ENCODE measurements at places on chromosomes 5 and 9.

GRCh38 chr9:17927616-17928015 lies 348.8 kb downstream of the SH3GL2 start:
- no peak for DNase-seq

GRCh38 chr9:72255569-72255968 lies 106.3 kb downstream of the GDA start:
- DNase-seq: no peak

DNA sequence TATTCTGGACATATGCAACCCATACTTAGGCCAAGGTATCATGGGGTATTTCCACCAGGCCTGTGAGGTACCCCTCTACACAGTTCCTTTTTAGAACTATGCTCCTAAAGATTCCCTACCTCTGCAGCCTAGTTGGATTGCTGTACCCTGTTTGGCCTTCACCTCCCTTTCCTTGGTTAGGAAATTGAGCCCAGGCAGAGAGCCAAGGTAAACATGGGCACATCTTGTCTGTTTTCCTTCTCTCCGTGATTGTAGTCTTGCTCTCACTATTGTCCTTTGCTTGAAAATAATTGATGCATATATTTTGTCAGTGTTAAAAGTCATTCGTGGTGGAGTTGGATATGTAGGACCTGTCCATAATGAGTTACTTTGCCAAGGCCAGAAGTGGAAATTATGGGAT lies 26.7 kb downstream of the BDP1 start:
- peak; percentile 79 for DNase-seq

DNA sequence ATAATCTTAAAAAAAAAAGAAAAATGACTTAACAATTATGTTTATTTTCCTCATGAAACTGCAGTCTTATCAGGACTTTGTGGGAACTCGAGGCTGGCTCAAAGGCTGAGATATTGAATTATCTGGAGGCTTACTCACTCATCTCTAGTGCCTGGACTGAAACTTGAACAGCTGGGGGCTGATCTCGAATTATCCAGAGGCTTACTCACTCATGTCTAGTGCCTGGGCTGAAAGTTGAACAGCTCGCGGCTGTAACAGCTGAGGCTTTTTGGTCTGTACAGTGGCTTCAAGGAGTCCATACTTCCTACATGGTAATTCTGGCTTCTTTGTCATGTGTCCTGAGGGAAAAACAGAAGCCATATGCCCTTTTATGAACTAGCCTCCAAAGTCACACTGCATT lies 371.9 kb downstream of the CETN3 start:
- no peak for DNase-seq

GRCh38 chr5:143636931-143637528 lies 174.9 kb upstream of the HMHB1 start:
- no peak for DNase-seq

GRCh38 chr5:15533129-15533893 lies 33.3 kb downstream of the FBXL7 start:
- no peak for DNase-seq

GRCh38 chr5:5638211-5638610 lies 215.7 kb downstream of the ICE1 start:
- no peak for DNase-seq

- DNase-seq: no peak
These were observed 494 bp downstream of the CERT1 start for GRCh38 chr5:75510836-75511434.

DNA sequence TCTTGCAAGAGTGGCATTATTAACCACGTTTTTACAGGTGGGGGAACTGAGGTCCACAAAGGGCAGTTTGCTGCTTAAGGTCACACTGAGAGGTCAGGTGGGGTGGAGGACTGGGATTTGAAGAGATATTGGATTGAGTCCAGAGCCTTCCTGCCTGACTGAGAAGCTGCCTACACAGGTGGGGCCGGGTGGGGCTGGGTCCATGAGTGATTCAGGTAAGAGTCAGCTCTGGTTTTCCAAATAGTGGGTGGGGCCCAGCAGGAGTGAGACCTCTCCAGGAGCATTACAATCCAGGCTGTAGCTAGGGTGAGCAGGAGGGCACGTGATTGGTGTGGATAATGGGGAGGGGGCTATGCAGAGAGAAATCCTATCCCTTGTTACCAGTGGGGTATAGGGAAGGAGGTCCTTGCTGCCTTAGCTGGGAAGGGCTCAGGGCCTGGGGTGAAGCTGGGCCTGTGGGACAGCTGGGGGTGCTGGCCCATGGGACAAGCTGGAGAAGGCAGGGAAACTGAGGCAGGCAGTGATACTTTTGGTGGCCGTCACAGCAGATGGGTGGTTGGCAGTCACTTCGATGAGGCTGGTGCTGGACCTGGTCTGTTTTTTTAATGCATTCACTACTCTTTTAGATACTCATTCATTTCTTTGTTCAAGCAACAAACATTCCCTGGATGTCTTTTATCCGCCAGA lies 2.9 kb upstream of the PTGS1 start:
- DNase-seq: no peak

GRCh38 chr5:593511-593910 lies 18.6 kb upstream of the CEP72 start:
- DNase-seq: no peak

DNA sequence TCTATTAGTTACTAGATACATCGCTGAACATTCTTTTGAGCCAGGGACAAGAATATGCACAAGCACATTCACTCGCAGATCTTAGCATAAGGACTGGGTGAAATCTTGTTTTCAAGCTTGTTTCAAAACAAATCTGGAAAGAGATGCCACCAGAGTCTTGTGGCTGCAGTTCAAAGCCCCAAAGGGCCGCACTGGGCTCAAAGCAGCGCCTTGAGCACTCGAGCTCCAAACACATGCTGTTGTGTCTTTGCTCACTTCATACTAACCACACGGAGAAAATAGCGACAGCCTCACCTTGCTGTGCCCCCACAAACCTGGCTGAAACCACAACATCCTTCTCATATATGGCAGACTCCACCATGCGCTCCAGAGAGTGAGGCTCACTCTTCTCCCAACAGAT lies 34.2 kb upstream of the IL7R start:
- DNase-seq: no peak

GRCh38 chr5:93082981-93083380 lies 498.0 kb downstream of the NR2F1-AS1 start:
- DNase-seq: no peak

DNA sequence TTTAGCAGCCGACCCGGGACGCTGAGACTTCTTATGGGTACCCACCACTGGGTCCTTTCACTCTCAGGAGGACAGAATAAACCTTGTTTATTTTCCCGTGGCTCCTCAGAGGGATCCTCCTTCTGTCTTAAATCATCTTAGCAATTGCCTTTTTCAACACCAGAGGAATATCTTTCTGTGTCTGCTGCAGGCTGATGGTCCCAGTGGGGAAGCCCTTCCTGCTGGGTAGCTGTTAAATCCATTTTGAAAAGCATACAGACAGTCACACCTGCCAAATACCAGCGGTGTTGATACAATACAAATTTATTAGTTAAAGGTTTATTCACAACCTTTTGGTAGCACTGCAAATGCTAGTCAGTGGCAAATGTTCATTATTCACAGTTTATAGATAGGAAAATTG lies 222.9 kb downstream of the AOPEP start:
- DNase-seq: no peak

DNA sequence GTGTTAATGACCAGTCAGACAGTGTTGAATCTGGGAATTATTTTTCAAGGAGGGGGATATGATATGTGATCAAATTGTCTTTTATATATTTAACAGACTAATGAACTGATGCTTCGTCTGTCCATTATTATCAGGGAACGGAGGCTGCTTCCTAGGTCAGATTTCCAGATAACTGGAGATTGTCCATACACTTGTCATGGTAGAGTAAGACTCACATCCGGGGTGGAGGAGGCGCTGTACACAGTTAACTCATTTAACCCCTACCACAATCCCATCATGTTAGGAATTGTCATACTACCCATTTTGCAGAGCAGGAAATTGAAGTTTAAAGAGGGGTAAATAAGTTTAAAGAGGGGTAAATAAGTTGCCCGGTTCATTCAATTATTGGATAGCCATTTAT lies 55.9 kb downstream of the ARHGAP26 start:
- peak; percentile 35 for DNase-seq

DNA sequence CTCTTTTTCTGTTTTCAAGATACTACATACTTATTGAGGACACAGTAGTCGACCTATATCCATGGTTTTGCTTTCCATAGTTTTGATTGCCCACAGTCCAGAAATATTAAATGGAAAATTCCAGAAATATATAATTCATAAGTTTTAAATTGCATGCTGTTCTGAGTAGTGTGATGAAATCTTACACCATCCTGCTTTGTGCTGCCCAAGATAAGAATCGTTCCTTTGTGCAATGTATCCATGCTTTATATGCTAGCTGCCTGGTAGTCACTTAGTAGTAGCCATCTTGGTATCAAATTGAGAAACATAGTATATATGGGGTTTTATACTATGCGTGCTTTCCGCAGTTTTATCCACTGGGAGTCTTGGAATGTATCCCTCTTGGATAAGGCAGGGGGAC lies 59.0 kb downstream of the CWC27 start:
- DNase-seq: no peak

- no peak for DNase-seq
These were observed 102.5 kb upstream of the RAI14 start for GRCh38 chr5:34553581-34553980.

DNA sequence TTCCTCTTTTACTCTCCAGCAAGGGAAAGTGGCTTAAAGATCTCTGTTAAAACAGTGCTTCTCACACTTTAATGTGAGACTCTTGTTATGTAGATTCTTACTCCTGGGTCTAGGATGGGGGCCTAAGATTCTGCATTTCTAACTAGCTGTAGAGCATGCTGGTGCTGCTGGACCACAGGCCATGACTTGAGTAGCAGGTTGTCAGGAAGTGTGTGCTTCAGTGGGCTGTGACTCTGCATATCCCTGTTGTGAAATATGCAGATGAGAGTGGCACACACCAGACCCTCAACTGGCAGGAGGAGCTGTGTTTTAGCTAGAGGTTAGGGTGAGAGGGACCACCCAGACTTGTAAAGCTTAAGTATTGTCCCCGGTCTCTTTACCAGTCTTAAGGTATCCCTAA lies 191.1 kb upstream of the DMRT1 start:
- DNase-seq: no peak

- peak; percentile 60 for DNase-seq
These were observed 655 bp downstream of the MARVELD2 start for GRCh38 chr5:69415584-69415958.

GRCh38 chr5:62144401-62145022 lies 161.5 kb upstream of the KIF2A start:
- DNase-seq: no peak

GRCh38 chr5:17429353-17429752 lies 68.7 kb upstream of the TAF11L2 start:
- DNase-seq: no peak

GRCh38 chr5:150780187-150780692 lies 1.7 kb downstream of the SMIM3 start:
- no peak for DNase-seq

DNA sequence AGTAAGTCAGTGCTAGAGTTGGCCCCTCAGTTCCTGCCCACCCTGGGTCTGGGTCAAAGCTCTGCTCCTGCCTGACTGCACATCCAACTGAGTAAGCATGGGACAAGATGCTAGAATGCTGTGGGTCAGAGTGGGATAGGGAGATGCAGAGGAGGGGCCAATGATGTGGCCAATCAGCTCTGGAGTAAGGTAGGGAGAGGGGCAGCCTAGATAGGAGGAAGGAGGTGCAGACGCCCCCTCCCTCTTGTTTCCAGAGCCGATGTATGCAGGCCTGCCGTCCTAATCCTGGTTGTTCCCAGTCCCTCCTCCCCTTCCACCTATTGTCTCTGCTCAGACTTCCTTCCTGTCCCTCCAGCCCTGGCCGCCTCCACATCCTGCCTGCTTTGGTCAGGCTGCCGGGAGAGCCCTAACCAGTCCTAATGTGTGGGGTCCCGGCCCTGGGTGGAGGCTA lies 1.3 kb downstream of the ARAP3 start:
- no peak for DNase-seq

DNA sequence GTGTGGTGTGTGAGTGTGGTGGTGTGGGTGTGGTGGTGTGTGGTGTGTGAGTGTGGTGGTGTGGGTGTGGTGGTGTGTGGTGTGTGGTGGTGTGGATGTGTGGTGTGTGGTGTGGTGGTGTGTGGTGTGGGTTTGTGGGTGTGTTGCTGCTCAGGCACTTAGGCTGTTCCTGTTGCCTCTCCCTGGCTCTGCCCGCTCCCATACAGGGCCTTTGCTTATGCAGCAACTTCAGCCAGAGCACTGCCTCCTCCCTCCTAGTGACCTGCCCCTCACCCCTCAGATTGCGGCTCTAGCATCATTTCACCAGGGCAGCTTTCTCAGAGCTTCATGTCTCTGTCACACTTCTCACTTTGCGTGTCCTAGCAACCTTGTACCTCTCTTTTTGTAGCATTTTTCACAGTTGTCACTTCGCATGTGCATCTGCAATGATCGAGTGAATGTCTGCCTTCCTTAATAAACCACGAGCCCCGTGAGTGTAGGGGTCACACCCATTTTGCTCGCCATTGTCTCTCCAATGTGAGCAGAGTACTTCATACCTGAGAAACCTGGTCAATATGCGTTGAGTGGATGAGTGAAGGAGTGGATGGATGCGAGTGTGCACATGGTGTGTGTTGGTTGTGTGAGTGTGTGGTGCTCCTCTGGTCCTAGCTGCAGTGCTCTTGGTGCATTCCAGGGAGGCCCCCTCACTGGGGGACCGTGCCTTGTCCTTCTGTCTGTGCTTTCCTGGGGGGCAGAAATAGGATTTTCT lies 167.9 kb upstream of the PANK3 start:
- DNase-seq: no peak

- DNase-seq: peak; percentile 44
These were observed 32.4 kb upstream of the CAST start for GRCh38 chr5:96629774-96630173.

DNA sequence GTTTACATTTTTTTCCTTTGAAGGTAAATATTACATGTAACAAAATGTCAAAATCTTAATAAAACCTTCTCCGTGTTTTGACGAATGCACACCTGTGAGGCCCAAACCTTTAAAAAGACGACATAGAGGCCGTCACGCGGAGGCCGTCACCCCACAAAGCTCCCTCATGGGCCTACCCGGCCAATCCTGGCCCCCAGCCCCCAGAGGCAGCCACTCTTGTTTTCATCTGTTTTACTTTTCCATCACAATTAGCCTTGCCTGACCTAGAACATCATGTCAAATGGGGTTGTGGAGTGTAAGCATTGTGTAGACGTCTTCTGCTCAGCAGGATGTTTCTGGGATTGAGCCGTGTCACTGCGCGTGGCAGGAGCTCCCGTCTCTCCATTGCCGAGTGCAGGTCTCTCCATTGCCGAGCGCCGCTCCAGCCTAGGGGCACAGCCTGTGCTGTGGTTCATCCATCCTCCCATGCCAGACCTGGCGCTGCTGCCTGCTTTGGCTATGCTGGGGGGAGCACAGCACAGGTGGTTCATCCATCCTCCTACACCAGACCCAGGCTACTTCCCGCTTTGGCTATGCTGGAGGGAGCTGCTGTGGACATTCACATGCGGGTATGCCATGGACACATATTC lies 52.2 kb upstream of the IRX4 start:
- DNase-seq: no peak

DNA sequence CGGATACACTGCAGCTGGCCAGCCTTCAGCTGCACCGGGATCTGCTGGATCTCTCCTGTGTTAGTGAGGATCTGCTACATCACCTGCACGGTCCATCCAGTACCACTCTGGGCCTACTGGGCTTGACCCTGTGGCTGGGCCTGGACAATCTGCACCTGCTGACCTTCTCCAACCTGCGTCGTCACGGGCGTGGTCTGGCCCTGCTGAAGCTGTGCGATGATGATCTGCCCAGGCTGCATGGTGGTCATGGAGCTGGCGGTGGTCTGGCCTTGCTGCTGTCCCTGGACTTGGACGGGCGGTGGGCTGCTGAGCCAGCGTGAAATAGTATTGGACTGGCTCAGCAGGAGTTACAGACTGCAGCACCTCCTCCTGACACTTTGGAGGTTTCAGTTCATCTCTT lies 137.1 kb upstream of the GAS1 start:
- DNase-seq: no peak
